ENCODE measurements at places on chromosomes 5 and 9. TPM values are rescaled to one million over a fixed set of nuclear protein-coding genes. Genes with fewer than 3 reads are reported as not detected.

SHISAL2B gene
- not detected for total RNA-seq

GRM6 gene
- not detected for total RNA-seq

CENPP gene
- 21.5 TPM for total RNA-seq

TAF11L10 gene
- not detected for total RNA-seq
